ENCODE measurements at places on chromosomes 13 and 19.

DNA sequence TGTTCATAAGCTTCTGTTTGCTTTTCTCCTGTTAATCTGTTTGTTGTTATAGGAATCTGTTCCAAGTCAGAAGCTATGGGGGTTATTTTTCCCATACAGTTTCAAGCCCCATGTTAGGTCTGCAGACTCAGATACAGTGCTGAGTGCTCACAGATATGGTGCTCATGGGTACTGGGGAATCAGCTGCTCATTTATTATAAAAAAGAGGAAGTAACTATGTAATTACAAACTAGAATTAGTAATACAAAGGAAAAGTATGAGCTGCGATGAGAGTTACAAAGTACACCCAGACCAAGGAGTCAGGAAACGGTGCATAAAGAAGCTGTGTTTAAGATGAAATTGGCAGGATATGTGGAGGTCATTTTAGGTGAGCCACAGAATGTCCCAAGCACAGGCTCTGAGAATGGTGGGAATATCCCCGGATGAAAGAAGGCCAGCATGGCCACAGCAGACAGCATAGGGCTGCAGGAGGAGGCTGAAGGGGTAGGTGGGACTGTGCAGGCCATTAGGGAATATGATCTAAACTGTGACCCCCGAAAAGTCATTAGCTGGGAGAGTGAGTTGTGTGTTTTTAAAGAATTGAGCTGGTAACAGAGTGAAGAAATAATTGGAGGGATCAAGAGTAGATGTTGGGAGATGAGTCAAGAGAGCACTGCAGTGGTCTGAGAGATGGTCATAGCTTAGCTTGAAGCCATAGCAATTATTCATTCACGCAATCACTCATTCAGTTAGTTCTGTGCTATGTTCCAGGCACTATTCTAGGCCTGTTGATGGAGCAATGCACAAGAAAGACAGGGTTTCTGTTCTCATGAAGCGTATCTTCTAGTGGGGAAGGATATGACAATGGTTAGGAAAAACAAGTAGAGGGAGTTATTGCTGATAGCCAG is 177.4 kb upstream of the UBL3 start:
- no peak for DNase-seq

DNA sequence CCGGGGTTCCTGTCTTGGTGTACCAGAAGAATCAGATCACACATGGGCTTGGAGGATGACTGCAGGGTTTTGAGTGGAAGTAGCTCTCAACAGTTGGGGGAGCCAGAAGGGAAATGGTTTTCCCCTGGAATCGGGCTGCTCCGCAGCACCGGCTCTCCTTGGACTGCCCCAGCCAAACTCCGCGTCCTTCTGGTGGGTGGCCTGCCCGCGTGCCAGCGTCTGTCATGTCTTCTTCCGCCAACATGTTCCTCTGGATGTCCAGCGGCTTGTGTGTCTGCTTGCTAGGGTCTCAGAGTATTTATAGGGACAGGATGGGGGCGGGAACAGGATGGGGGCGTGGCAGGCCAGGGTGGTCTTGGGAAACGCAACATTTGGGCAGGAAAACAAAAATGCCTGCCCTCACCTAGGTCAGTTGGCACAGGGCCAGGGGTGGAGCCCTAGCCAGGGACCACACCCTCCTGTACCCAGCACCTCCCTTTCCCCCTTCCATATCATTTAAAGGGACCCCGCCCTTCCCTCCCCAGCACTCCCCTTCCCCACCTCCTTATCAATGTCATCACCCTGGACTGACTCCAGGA is 1.3 kb upstream of the ZNF30 start:
- DNase-seq = no peak

DNA sequence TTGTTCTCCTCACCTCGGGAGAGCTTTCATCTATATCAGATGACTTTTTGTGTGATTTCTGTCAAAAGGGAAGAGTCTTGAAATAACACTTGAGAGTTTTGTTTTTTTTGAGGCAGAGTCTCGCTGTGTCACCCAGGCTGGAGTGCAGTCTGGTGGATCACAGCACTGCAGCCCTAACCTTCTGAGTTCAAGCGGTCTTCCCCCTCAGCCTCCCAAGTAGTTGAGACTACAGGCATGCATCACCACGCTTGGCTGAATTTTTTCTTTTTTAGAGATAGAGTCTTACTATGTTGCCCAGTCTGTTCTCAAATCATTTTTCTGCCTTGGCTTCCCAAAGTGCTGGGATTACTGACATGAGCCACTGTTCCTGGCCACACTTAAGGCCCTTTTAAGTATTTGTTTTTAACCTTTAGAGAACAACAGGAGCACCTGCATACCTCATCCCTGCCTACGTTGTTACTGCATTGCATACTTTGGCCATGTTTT is 11.4 kb downstream of the NDFIP2 start:
- DNase-seq = no peak

- no peak for DNase-seq
Measured at GRCh38 chr13:73092829-73093228, 34.0 kb downstream of the KLF5 start.

- DNase-seq = no peak
Measured at GRCh38 chr13:28744656-28745055, 25.9 kb upstream of the SLC46A3 start.
